ENCODE measurements at places on chromosomes 6 and 20.

- no peak for DNase-seq
Observed at GRCh38 chr6:87791982-87792381, 89.9 kb upstream of the AKIRIN2 start.

- no peak for DNase-seq
Observed at GRCh38 chr20:18712131-18712530, 101.5 kb upstream of the SCP2D1 start.

GRCh38 chr6:126072172-126072571 lies 85.8 kb downstream of the TRMT11 start:
- no peak for DNase-seq

- DNase-seq = no peak
Observed at GRCh38 chr20:51830538-51830937, 28.2 kb upstream of the SALL4 start.

DNA sequence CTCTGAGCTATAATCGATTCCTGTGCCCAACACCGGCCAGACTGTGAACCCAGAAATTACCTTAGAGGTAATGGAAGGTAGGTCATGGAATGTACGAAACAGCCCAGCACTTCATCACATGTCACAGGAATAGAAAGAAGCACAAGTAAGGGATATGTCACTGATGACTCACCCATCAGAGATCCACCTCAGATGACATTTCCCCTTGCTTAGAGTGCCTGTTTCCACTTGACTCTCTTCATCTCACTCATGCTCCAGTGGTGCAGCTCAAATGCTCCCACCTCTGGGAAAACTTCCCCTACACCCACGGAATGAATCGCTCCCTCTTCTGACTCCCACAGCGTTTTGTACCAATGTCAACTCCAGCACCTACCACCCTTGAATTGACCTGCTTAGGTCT lies 381.6 kb upstream of the CNR1 start:
- DNase-seq = no peak

DNA sequence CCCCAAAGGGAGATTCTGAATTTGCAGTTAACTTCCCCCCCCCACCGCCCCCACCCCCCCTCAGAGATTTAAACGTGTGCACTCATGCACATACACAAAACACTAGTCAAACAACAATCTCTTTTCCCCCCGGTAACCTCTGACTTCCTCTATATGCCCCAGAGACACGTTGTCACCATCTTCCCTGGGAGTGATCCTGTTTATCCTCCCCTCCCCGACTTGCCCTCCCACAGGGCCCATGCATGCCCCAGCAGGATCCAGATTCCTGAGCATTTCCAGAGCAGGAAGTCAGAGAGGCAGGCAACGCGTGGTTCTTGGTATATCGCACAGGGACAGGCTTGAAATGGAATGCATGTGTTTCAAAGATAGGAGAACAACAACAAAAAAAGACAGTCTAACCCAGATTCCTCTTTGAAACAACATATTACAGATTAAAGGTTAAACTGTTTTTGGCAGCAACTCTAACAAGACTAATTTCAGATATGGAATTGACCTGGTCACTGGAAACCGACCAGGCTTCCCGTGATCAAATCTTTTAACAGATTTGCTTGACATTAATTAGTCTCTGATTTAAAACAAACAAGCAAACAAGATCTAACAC lies 1.3 kb downstream of the BLCAP start:
- no peak for DNase-seq

- no peak for DNase-seq
Observed at GRCh38 chr6:154378518-154378917, 21.9 kb upstream of the IPCEF1 start.

- DNase-seq = no peak
Observed at GRCh38 chr6:145815309-145816274, 997 bp upstream of the FBXO30 start.

GRCh38 chr6:117502580-117502979 lies 20.1 kb downstream of the DCBLD1 start:
- no peak for DNase-seq

DNA sequence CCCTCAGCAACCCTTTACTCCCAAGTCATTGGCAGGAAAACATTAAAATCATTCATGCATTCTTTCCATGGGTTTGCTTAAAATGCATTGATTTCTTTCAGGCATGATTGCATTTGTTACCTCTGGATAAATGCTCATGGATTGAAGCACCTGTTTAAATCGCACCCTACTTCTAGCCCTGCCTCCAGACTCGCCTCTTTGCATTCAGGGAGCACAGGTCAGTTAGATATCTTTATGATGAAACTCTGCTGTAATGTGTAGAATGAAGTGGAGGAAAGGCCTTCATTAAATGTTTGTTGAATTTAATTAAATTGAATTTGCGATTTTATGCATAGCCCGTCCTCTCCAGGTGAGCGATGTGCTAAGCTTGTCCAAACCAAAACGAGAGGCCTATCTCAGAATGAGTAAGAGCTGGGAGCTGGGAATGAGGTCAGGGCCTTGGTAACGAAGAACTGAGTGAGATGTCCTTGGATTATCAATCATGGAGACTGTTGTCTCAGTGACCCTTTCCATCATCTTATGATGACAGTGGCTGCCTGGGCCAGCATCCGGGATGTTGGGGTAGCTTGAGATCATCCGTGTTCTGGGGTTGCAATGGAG lies 210.1 kb downstream of the SYNDIG1 start:
- no peak for DNase-seq

- no peak for DNase-seq
Observed at GRCh38 chr6:54801669-54802068, 44.9 kb upstream of the FAM83B start.

- no peak for DNase-seq
Observed at GRCh38 chr6:125679128-125679527, 70.3 kb upstream of the HEY2 start.

DNA sequence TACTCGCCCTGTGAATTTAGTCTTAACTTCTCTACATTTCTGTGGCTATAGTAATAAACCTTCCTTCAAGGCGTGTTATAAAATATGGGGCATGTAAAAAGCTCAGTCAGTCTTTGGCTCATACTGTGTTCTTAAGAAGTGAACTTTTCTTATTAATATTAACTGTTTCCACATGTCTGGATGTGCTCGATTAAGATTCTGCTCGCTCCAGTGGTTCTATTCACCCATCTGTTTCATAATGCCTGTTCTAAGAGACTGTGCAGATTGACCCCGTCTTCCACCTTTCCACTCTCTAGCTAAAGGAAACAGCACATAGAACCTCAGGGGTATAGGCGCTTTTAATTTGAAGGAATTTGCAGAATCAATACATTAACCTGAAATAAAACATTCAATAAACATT lies 99.9 kb downstream of the L3MBTL3 start:
- no peak for DNase-seq

DNA sequence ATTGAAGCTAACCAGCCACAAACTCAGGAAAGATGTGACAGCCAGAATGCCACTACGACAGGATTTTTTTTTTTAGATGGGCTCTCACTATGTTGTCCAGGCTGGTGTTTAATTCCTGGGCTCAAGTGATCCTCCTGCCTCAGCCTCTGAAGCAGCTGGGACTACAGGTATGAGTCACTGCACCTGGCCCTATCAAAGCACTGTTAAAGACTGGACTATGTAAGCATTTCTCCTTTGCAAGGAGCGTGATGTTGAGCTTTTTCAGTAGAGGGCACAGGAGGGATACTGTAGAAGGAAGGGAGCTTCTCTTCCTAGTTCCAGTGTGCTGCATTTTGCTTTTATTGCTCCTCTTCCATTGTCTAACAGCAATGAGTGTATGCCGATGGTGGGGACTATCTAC lies 35.8 kb downstream of the ZBTB9 start:
- DNase-seq = no peak

- DNase-seq = no peak
Observed at GRCh38 chr6:116066789-116067188, 6.1 kb upstream of the FRK start.

DNA sequence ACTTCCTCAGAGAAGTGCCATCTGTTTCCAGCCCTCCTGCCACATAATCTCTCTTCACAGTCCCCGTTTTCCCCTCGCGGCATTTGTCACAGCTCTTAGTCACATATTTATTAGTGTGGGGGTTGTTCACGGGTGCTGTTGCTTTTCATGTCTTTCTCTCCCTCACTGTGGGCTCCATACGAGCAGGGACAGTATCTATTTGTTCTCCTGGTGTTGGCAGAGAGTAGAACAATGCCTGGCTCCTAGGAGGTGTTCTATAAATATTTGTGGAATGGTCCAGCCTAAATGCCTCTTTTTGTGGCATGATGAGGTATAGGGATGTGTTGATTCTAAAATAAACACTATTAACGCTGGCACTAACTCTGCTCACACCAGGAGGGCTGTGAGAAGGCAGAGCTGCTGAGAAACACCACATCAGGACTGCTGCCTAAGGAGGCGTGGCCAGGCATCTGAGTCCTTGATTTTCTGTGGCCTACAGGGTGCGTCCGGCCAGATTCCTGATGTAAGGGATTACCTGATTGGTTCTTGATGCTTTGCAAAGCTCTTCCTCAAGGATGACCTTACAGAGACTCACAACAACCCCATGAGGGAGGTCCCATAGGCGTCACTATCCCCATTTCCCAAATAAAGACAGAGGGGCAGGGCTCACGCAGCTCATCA lies 219.8 kb upstream of the ARID1B start:
- no peak for DNase-seq

All from anterior cingulate cortex (tissue), 58 donors.